ENCODE measurements at places on chromosomes 16 and 17.
A peak's percentile ranks its signal among the peaks of the same experiment; 100 is the strongest.

GRCh38 chr17:70622368-70623260, 453.3 kb downstream of the KCNJ2 start:
- DNase-seq, result no peak

- DNase-seq, result no peak
Measured at GRCh38 chr16:87490096-87490798, 2.6 kb downstream of the ZCCHC14 start.

GRCh38 chr16:86272744-86273143, 237.6 kb upstream of the FOXF1 start:
- no peak for DNase-seq

DNA sequence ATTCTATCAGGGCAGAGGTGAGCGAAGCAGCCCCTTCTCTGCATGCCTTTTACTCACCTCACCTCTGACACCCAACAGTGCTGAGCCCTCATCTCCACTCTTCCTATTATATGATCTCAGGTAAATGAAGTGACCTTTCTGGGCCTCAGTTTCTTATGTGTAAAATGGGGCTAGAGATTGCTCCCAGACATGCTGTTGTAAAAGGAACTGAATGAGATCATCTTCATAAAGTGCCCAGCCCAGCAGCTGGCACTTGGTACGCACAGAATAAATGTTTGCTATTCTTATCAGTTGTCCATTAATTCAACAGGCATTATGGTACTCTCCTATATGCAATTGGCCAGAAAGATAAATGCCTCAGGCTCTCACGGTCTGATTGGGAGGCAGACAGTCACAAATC, 4.5 kb upstream of the GALK1 start:
- no peak for DNase-seq

DNA sequence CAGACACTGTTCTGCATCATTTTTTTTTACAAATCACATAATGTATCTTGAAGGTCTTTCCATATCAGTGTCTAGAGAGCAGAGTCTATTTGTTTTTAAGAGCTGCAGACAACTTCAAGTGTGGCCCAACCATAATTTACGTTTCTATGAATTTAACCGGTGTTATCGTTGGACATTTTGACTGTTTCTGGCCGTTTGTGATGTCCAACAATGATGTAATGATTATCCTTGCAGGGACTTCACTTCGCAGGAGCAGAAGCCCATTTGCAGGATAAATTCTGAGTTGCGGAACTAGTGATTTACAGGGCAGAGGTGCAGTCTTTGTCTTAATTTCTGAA, 26.9 kb upstream of the HLF start:
- no peak for DNase-seq

GRCh38 chr17:63292421-63292820, 153.7 kb downstream of the CYB561 start:
- DNase-seq, result no peak

GRCh38 chr16:20369452-20370054, 17.0 kb upstream of the UMOD start:
- no peak for DNase-seq

GRCh38 chr17:73551759-73552158, 92.5 kb downstream of the SDK2 start:
- DNase-seq, result no peak

- no peak for DNase-seq
Measured at GRCh38 chr17:57311281-57312216, 55.2 kb downstream of the MSI2 start.

DNA sequence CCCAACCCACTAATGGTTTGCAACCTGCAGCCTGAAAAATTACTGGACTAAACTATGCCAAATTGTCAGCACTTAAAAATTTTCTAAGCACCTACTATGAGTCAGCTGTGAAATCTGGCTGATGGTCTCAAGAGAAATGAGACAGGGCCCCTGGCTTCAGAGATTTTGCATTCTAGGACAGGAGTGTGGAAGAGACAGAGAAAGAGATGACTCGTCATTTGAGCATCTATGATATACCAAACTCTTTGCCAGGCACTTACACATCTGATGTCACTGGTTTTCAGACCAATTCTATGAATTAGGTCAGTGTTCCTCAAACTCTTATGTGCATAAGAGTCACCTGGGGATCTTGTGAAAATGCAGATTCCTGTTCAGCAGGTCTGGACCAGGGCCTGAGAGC, 44.4 kb downstream of the CLEC19A start:
- DNase-seq, result no peak

- no peak for DNase-seq
Measured at GRCh38 chr16:62036101-62036801, at the start of gene CDH8. CDH8 (minus strand) TSS chr16:62036438; CDS start chr16:62021403, 15,035 bp downstream.

- no peak for DNase-seq
Measured at GRCh38 chr17:65537343-65537844, 24.1 kb downstream of the AXIN2 start.

DNA sequence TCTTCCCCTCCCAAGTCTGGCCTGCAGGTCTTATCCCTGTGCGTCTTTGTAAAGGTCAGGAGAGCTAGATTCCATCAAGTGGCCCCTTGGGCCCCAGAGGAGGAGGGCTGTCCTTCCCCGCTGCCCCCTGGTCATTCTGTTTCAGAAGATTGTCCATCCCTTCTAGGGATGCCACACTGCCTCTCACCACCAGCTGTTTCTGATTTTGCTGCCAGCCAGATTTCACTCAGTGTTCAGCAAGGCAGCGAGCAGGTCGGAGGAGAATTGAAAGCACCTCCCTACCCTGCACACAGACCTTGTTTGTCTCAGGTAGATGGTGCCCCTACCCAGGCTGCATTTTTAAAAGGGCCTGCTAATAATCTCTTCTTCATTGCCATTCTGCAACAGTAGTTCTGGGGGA, 21.7 kb upstream of the NAT9 start:
- no peak for DNase-seq

- no peak for DNase-seq
Measured at GRCh38 chr17:59277031-59277430, 54.4 kb upstream of the YPEL2 start.

DNA sequence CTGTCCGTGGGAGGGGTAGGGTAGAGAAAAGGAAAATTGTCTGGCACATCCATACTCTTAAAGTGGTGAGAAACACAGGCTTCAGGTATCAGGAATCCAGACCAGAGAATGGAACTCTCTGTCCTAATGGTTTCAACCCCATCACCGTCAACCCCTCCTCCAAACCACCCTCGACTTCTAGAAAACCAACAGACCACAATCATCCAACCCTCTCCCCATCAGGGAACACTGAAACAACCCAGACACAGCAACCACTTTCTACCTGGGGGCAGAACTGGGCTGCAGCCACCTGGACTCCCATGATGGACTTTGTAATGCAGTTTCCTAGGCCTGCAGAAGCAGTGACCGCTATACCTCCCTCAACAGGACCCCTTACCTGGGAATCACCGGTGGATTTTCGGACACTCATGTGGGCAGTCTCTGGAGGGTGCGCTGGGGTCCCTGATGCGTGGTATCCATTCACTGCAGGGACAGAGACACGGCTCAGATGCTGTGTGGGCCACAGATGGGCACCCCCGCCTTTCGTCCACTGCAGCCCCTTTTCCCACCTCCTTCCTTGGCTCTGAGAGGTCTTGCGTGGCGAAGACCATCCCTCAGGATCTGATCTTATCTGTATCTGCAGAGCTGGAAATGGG, 64.3 kb upstream of the RCVRN start:
- no peak for DNase-seq

GRCh38 chr16:48075398-48075797, 80.4 kb downstream of the ABCC12 start:
- DNase-seq, result no peak

- no peak for DNase-seq
Measured at GRCh38 chr16:81765111-81765919, 13.8 kb upstream of the PLCG2 start.

- DNase-seq, result no peak
Measured at GRCh38 chr17:41540921-41541625, 13.0 kb upstream of the KRT19 start.

GRCh38 chr17:66518108-66518507, 215.7 kb downstream of the PRKCA start:
- no peak for DNase-seq

- DNase-seq, result no peak
Measured at GRCh38 chr17:57115916-57116315, 30.9 kb downstream of the AKAP1 start.

DNA sequence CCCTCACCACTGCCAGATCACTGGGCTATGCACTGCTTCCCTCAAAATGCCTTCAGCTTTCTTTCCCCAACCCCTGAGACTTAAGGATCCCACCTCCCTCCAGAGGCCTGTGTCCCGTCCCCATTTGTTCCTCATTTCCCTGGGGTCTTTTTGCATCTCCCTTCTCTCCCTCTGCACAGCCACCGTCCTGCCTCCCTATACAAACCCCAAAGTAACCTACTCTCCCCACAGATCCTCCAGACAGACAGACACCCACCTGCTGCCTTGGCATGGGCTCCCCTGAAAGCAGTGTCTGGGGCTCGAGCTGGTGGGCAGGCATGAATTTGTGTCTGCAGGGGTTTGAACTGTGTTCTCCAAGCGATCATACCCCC, 69.4 kb upstream of the TNRC6C start:
- no peak for DNase-seq

GRCh38 chr17:15910791-15911190, 34.1 kb upstream of the ADORA2B start:
- no peak for DNase-seq

DNA sequence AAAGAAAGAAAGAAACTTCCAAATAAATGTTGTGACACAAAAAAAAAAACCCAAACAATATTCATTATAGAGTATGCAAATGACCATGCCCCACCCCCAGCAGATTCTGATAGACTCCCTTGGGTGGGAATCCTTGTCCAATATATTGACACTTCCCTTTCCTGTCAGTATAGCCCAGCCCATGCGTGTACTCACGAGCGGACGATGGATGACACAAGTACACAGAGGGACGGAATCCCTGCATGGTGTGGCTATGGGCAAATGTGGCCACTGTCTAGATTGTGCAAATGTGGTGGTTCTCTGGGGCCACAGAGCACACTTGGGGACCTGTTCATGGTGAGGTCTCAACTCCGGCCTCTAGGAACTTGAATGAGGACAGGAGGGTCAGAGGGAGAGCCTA, 3.1 kb downstream of the RAB37 start:
- DNase-seq, result no peak

GRCh38 chr16:58494981-58495520, 4.9 kb upstream of the NDRG4 start:
- DNase-seq, result peak; percentile 60

DNA sequence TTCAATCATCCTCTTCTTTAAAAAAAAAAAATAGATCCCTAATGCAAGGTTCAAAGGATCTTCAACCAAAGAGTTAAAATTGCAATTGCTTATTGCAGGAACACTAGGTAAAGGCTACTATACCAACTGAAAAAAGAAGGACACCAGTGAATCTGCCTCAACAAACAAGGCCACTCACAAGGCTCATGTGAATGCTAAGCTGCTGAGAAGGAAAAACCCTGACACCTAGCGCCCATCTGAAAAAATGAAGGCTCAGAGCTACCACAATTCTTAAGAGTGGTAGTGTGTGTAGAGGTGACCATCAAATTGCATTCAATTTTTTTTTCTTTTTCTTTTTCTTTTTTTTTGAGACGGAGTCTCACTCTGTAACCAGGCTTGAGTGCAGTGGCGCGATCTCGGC, 201.6 kb upstream of the C17orf78 start:
- DNase-seq, result no peak

GRCh38 chr16:12081048-12081404, 104.5 kb downstream of the SNX29 start:
- no peak for DNase-seq

DNA sequence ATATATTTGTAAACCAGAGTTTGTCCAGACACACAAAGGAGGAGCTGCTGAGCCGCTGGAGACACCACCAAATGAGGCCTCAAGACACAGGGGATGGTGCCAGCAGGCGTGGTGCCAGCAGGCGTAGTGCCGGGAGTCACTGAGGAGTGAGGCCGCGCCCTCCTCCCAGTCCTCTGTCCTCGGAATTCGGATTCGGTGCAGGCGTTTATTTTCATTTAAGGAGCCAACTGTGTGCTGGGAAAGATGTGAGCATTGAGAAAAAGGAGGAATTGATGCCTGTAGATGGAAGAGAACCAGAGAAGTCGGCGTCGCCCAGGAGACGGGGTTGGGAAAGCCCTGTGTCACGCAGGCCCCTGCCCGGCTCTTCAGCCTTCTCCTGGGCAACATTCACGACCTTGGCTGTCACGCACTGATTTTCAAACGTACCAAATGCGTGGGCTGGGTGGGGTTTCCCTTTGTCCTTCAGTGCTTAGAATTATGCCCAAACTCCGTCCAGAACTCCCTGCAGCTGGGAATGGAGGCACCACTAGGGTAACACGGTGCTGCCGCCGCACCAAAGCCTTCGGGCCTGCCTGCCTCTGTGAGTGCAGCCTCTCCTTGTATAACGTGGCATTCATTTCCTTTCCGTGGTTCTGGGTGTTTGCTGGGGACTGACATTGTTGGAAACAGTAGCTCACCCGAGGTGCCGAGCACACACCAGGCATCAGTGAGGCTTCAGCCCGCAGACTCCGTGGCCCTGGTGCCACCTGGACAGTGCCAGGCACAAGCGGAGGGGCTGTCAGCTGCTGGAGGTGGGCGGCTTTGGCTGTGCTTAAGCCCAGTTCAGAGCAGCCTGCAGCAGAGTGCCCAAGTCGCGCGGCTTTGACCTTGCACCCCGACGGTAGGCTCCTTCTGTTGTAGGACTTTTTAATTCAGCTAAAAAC, 49.0 kb upstream of the CHMP6 start:
- no peak for DNase-seq

- DNase-seq, result no peak
Measured at GRCh38 chr16:72060405-72060804, 2.6 kb upstream of the HPR start.

DNA sequence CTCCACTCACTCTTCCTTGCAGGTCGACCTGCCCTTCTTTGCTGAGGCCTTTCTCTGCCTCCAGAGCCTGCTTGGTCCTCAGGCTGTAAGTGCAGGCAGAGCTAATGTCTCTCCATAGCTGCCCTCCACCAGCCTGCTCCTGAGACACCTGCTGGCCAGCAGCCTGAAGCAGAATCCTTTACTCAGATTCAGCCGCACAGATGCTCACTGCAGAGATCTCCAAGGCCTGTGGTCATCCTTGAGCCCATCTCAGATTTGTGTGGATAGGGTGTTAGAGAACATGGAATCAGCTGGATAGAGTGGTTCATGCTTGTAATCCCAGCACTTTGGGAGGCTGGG, 11.5 kb downstream of the DEXI start:
- DNase-seq, result no peak

GRCh38 chr17:51617986-51618385, 357.6 kb downstream of the UTP18 start:
- no peak for DNase-seq

- no peak for DNase-seq
Measured at GRCh38 chr16:26078716-26079355, 387.1 kb downstream of the HS3ST4 start.

Measured in stimulated activated CD4-positive, alpha-beta T cell treated with anti-CD3 and anti-CD28 coated beads, Interleukin-1b, Interleukin-23, amount 100 ng/mL, for 24 hours (primary cell).